NCI-H510A (cell line): ENCODE measurements at places on chromosomes 16 and 17.

- DNase-seq = no peak
Measured at GRCh38 chr17:9287306-9287705, 266.0 kb downstream of the NTN1 start.

DNA sequence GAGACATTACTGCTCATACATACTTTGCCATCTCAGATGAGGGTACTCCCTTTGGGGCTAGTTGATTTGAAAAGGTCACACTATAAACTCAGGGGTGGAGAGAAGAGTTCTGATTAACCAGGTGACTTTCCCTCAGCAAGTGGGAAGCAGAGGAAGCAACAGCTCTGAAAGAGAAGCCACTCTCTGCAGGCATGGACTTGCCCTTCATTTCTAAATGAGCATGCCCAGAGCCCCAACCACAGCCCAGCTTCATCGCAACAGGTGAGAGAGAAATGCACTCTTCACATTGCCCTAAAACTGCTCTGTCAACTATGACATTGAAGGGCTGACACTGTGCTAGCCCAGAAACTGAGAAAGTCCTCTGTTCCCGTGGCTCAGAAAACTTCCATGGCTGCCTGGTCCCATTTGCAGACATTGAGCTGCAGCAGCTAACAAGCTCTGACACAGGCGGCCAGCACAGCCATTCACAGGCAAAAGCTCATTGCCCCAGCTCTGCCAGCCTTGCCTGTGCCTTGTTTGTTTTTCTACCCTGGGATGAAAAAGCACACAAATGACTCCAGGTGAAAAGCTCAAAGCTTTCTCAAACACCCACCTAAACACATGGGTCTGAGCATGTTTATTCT, 419.8 kb upstream of the DYNLRB2 start:
- no peak for DNase-seq

DNA sequence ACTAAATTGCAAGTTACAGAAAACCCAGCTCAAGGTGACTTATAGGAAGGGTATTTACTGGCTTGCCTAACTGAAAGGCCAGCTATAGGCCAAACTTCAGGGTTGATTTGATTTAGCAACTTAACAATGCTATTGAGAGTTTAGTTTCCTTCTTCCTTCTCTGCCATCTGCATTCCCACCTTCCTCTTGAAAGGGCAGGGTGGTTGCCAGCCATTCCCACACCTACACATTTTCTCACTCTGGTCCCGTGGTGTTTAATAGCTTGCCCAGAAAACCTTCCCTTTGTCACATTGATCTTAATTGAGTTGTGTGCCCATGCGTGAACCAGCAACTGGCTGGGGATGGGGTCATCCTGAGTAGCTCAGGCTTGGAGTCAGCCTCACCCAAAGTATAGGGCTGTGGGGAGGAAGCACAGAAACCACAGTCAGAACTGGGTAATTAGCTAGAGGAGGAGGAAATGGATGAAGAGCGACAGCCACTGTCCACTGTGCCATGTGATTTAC, 194.7 kb downstream of the SPECC1 start:
- no peak for DNase-seq

- peak; percentile 49 for DNase-seq
Measured at GRCh38 chr17:79813297-79814126, 16.6 kb upstream of the CBX8 start.

GRCh38 chr17:48374650-48375230, 55.3 kb downstream of the SKAP1 start:
- DNase-seq = peak; percentile 51

- DNase-seq = no peak
Measured at GRCh38 chr17:81832608-81833159, 407 bp downstream of the MCRIP1 start.
